ENCODE measurements at places on chromosomes 12 and 14. TPM values are rescaled to one million over a fixed set of nuclear protein-coding genes. Genes with fewer than 3 reads are reported as not detected.

OAS1 gene
- total RNA-seq: 6.0 TPM

MSRB3 gene
- total RNA-seq: 17.8 TPM

PPFIA2 gene
- not detected for total RNA-seq

GPR33 gene
- not detected for total RNA-seq

LBHD2 gene
- total RNA-seq: not detected

ITFG2 gene
- 34.4 TPM for total RNA-seq

OTX2 gene
- not detected for total RNA-seq

C14orf39 gene
- 0.58 TPM for total RNA-seq

SIX4 gene
- total RNA-seq: 11.7 TPM

CDKN3 gene
- total RNA-seq: 7.7 TPM

AQP2 gene
- total RNA-seq: not detected

WNT1 gene
- not detected for total RNA-seq

GRCh38 chr12:122891661-122892525 lies 4.0 kb downstream of the VPS37B start:
- no peak for DNase-seq

- DNase-seq: no peak
Observed at GRCh38 chr12:18632848-18633247, 105.0 kb downstream of the PLCZ1 start.

GRCh38 chr12:39341179-39341578 lies 101.7 kb downstream of the KIF21A start:
- DNase-seq: no peak

DNA sequence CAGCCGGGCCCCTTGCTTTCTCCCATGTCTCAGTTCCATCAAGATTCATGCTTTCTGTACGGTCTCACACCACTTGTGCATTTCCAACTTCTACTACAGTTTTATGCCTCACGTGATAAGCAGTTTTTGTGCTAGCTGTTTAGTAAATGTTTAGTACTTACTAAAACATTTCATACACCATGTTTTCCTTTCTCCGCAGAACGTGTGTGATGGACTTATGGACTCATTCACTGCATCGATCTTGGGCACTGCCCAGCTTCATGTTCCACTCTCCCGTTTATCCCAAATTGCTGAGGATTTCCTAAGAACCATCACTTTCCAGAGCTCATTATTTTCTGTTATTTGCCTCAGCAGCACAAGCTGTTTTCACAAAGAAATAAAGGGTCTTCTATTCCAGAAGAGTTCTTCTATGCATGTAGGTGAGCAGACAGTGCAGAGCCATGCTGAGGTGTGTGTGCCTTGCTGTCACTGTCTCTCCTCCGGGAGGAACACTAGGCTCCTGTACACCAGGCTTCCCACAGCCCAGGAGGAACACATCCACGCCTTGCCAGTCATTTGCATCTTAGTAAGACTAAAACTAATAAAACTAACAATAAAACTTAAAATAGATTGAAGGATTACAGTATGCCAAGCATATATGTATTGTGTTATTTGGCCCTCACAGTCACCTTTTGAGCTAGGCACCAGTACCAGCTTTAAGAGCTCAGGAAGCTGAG lies 90.3 kb upstream of the EEA1 start:
- DNase-seq: no peak

DNA sequence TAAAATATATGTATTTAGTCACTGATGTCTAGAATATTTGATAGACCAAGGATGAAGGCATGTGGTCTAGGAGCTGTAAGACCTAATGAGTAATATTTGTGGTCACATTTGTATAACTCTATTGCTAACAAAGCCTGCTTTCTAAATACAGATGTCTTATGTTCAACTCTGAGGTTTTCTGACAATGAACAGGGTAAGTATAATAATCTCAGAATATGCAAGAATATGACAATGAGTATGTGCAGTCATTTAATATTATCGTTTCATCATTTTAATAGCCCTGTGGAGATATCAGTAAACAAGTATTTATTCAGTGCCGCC lies 389.6 kb downstream of the LRIG3 start:
- no peak for DNase-seq

DNA sequence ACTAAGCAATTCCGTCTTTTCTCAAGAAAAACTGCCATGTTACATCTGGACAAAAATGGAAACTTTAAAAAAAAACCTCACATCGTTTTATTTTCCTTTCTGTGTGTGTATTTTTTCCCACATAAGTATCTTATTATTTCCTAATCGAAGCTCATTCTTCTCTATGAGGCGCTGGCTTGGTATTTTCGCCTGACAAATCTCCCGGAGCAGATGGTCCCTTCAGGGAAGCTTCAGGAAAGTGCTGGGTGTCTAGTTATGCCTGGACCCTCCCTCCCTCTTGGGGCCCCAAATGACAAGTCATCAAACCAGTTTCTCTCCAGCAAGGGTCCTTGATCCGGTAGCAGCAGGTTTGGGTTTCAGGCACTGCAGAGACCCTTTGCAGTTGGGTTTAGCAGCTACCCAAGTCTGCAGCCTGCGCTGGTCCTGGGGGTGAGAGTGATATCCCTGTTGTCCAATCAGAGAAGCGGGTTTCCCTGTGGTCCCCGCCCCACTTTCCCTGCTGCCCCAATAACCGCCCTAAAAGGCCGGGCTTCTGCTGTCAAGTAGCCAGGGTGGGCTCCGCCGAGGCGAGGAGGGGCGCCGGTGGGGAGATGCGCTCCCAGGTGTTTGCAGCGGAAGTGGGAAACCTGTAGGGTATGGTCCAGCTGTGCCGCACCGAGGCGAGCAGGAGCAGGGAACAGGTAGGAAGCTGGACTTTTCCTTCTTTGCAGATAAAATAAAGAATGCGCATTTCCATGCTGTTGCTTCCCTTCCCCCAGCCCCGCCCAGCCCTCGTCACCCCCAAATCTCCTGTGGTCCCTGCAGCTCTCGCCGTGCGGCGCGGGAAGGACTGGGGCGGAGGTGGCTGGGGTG lies at the start of gene CNTN1:
Gene CNTN1, plus strand, starts transcription at position 527 of the 852 bp plus-strand sequence.
- no peak for DNase-seq

DNA sequence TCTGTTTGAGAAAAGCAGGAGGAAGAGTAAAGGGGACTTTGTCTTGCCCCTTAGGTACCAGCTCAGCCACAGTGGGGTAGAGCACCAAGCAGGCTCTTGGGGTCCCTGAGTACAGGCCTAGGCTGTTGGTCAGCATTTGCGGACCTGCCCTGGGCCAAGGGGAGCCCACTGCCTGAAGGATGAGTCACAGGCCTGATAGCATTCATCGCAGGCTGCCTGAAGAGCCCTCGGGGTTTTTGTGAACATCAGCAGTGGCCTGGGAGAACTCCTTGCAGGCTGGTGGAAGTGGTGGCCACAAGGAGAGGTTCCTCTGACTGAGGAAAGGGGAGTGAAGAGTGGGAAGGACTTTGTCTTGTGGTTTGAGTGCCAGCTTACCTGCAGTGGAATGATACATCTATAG lies 25.0 kb upstream of the P2RX7 start:
- no peak for DNase-seq

DNA sequence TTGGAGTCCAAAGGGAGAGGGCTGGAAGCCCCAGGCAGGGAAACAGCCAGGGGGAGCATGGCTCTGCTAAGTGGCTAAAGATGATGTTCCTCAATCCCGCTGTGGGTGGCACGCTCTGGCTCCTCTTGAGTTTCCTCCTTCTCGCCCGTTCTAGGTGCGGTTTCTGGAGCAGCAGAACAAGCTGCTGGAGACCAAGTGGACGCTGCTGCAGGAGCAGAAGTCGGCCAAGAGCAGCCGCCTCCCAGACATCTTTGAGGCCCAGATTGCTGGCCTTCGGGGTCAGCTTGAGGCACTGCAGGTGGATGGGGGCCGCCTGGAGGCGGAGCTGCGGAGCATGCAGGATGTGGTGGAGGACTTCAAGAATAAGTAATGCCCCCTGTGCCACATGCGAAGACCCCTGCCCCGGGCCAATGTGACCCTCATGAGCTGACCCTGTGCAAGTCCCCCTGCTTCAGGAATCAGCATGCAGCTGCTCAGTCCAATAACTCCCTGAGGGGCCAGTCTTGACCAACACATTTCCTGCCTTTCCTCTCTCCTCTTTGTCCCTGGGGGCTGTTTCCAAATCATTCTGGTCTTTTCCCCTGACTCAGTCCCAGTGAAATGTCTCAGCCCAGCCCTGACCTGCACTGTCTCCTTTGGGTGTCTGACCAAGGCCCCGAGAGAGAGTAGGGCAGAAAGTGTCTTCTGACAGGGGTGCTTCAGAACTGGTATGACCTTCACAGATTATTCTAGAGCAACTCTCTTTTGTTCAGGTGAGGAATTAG lies 2.1 kb downstream of the KRT7 start:
- no peak for DNase-seq

- no peak for DNase-seq
Observed at GRCh38 chr12:50088577-50089335, 3.6 kb downstream of the SMARCD1 start.

GRCh38 chr14:58430156-58430555 lies 2.6 kb downstream of the KIAA0586 start:
- no peak for DNase-seq

DNA sequence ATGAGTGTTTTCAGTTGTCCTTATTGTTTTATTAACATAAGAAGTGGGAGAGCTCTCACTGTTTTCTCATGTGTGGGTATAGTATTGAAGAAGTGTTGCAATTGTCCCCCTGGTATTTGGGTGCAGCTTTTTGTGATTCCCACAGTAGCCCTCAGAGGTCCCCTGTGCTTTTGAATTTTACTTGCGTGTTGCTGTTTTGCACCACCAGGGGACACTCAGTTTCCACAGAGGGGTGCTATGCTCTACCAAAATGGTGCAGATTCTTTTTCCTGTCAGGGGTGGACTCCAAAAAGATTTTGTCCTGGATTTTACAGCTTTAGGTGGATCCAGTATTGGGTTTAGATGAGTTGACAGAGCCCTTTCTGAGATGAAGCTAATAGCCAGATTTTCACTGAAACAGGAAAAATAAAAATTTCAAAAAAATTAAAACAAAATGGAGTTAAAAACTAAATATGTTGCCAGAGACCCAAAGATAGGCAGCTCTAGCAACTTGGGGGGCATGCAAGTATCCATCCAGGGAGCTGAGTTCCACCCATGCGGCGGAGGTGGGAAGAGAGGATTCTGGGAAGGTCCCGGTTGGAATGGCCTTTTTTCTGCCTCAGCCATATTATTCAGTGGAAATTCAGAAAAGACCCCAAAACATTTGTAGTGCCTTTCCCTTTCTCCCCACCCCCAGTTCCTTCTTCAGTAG lies 50.2 kb downstream of the TTLL5 start:
- DNase-seq: no peak

- no peak for DNase-seq
Observed at GRCh38 chr12:68854078-68854468, 46.1 kb downstream of the MDM2 start.

DNA sequence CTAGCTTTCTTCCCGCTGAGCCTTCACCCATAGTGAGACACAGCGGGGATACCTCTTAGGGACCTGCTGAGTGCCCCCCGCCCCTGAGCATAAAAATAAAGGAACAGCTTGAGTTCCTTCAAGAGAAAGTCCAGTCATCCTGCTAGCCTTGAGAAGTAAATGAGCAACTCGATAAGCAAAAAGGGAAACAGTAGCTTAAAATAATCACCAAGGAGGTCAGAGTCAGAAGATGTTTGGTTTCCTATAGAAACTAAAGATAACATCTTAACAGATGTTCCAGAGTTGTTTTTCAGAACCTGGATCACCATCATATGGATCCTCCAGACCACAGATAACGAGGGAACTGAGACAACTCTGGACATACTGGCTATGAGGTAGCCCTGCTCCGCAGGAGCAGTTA lies 94.0 kb downstream of the BCAT1 start:
- no peak for DNase-seq

GRCh38 chr12:64900540-64900939 lies 76.1 kb downstream of the TBC1D30 start:
- no peak for DNase-seq

DNA sequence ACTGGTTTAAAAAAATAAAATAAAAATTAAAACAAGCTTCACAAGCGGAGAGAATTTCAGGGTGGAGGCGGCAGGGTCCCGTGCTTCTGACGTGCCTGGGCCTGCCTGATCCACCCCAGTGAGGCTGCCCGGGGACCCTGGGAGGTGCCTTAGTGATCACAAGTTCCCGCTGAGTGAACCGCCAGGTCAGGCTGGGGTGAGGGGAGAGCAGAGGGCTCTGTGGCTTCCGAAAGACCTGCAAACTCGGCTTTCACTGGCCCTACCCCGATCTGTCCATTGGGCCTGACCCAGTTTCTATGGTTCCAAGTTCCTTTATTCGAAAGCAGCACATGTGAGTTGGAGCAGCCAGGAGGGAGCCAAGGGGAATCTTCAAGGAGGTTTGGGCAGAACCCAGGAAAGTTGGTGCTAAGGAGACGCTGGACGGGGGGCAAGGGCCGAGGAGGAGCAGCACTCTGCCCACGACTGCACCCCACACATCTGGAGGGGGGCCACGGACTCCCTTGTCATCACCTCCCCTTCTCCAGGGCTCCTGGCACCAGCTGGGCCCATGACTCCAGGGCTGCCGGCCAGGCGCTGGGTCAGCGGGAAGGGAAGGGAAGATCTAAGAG lies 12.9 kb downstream of the MMP14 start:
- DNase-seq: no peak

DNA sequence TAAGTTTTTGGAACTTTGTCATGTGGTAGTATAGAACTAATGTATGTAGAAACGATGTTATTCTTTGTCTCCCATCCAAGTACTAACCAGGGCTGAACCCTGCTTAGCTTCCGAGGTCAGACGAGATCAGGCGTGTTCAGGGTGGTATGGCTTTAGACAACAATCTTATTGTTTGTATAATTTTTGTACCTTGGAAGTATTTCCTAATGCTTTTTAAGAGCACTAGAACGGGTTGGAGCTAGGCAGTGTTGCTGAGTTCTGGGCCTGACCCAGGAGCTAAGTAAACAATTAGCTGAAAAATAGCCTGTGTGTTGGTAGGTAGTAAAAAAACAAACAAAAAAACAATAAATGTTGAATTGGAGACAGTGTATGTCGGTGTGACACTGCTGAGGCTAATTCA lies 244.3 kb downstream of the EMP1 start:
- DNase-seq: no peak

GRCh38 chr14:55881577-55882241 lies 236.5 kb upstream of the PELI2 start:
- peak; percentile 4 for DNase-seq

- DNase-seq: no peak
Observed at GRCh38 chr14:49982501-49982951, 89.6 kb downstream of the ARF6 start.

DNA sequence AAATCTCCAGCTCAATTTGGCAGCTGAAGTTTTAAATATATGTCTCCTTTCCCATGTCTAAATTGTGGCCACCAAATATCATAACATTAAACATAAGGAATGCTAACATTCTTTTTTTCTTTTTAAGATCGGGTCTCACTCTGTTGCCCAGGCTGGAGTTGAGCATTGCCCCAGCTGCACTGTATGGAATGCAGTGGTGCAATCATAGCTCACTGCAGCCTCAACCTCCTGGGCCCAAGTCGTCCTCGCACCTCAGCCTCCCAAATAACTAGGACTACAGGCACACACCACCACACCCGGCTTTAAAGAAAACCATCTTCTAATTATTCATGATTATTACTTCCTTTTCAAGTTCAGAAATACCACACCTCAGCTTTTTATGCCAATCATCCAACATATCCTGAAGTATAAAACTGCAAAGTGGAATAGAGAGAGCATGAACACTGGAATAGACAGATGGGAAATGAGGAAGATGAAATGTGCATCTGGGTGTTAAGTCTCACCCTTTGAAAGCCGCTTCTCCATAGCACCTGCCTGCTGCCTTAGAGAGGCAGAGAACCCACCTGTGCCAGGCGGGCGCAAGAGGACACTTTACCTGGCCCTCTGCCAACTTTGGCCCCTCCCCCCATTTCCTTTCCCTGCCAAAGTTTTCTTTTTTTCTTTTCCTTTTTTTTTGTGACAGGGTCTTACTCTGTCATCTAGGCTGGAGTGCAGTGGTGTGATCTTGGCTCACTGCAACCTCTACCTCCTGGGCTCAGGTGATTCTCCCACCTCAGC lies 2.8 kb upstream of the EML1 start:
- no peak for DNase-seq

Measured in kidney epithelial cell (primary cell).